ENCODE measurements at places on chromosomes 3 and 15. TPM values are rescaled to one million over a fixed set of nuclear protein-coding genes. Genes with fewer than 3 reads are reported as not detected.

GRCh38 chr15:79962178-79962577, 8.8 kb downstream of the BCL2A1 start:
- no peaks in the 10 kb centered on the region for H3K27me3 ChIP-seq
- H3K4me3 ChIP-seq, result no peak overlapping the region
- no peak overlapping the region for H3K27ac ChIP-seq
- no peaks in the 10 kb centered on the region for H3K36me3 ChIP-seq
- H3K4me1 ChIP-seq, result no peaks in the 10 kb centered on the region
- DNase-seq, result no peak

DNA sequence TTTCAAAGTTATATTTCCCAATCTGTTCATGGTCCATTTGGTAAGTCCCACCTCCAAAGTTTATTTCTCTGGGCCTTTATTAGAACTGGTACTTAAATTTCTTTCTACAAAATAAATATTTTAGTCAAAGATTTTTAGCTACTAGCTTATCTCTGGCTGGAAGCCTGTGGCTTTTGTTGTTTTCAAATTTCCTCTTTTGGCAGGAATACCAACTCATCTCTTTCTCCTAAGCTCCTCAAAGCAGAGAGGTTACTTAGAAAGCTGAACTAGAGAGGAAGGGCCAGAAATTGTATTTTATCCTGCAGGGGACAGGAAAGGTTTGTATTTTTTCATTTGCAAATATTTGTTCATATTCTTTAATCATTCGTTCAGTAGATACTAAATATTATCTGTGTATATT, 227.8 kb downstream of the TBL1XR1 start:
- no peak for DNase-seq
- H3K27ac ChIP-seq, result no peak overlapping the region
- no peaks in the 10 kb centered on the region for H3K36me3 ChIP-seq
- H3K27me3 ChIP-seq, result no peaks in the 10 kb centered on the region
- no peaks in the 10 kb centered on the region for H3K4me1 ChIP-seq

GRCh38 chr3:111989061-111989678, 9.6 kb upstream of the TAGLN3 start:
- peaks cover 8% of the 10 kb centered on the region for H3K36me3 ChIP-seq
- no peak for DNase-seq
- H3K27ac ChIP-seq, result no peak overlapping the region
- H3K4me3 ChIP-seq, result no peak overlapping the region
- H3K27me3 ChIP-seq, result no peaks in the 10 kb centered on the region
- no peaks in the 10 kb centered on the region for H3K4me1 ChIP-seq

The NGLY1 gene
- total RNA-seq, result 14.0 TPM

GRCh38 chr3:31248563-31248992, 284.1 kb upstream of the STT3B start:
- no peaks in the 10 kb centered on the region for H3K36me3 ChIP-seq
- no peak overlapping the region for H3K27ac ChIP-seq
- H3K4me1 ChIP-seq, result no peaks in the 10 kb centered on the region
- no peak overlapping the region for H3K4me3 ChIP-seq
- DNase-seq, result no peak
- no peaks in the 10 kb centered on the region for H3K27me3 ChIP-seq

DNA sequence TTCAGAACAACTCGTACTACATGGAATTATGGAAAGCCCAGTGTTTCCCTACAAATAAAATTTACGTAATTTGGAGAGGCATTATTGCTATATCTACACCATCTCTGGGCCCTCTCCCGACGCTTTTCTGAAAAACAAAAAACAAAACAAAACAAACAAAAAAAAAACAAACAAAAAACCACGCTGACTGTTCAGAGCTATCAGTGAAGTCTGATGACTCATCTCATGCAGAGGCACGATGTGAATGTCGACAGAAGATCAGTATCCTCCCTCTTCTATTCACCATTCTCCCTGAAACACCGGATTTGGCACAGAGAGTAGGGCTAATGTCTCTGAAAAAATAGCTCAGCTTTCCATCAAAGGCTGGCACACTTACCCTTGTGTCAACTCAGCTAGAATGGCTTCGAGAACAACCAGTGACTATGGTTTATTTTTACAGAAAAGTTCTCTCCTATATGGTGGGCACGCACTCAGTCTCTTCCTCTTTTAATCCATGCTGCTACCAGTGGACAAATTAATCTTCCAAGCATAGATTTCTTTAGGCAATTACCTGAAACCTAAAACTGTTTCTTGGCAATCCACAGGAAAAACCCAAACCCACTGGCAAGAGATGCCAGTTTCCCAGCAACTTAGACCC, 1.5 kb downstream of the CRBN start:
- H3K4me1 ChIP-seq, result peaks cover 7% of the 10 kb centered on the region
- peaks cover 4% of the 10 kb centered on the region for H3K36me3 ChIP-seq
- no peak for DNase-seq
- no peaks in the 10 kb centered on the region for H3K27me3 ChIP-seq
- H3K4me3 ChIP-seq, result peak overlapping the region; percentile 96

The CHST2 gene
- 0.69 TPM for total RNA-seq

DNA sequence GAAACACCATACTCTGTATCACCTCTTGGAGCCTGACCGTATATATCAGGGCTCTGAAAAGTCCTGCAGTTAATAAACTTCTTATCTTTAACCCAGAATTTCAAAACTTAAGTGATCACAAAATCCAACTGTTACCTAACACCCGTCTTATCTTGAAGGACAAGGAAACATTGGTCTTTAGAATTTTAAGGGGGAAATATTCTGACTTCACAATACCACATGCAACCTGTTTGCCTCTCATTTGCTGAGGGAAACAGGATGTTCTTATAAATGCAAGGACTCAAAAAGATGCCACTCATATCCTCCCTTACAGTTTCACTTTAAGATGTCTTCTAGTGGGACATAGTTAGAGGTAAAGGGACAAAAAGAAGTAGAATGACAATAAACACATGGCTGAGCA, 67.9 kb downstream of the CRTC3 start:
- no peak for DNase-seq
- no peaks in the 10 kb centered on the region for H3K27me3 ChIP-seq
- peaks cover 7% of the 10 kb centered on the region for H3K4me1 ChIP-seq
- H3K36me3 ChIP-seq, result no peaks in the 10 kb centered on the region

DNA sequence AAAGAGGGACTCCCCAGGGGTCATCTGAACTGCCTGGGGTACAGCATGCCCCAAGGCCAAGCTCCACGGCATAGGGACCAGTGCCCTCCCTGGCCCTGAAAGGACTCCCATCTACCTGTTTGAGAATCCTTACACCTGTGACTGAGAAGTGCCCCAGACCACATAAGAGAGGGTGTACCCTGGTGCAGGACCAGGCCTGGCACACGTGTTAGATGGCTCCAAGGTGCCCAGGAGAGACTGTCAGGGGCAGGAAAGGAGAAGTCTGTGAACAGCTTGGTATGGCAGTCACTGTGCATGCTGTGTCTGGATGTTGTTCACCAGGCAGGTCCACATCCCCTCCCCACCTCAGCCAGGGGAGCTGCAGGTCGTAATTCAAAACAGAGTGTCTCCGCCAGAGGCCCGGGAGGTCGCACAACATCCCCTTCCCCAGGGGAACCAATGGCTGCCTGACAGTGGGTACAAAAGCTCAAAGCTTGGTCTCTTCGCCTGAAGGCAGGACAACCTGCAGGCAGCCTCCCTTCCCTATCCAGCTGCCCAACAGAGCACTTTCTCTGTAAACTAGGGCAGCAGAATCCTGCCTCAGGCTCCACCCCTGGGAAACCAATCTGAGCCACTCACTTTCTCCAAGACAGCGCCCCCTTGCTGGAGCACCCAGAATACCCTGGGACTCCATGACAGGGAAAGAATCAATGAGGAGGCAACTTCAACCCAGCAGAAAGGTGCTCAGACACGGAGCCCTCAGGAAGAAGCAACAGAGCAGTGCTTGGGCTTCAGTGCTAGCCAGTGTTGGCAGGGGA, 3.9 kb downstream of the NUP210 start:
- H3K27ac ChIP-seq, result no peak overlapping the region
- peaks cover 4% of the 10 kb centered on the region for H3K4me1 ChIP-seq
- no peaks in the 10 kb centered on the region for H3K27me3 ChIP-seq
- H3K36me3 ChIP-seq, result no peaks in the 10 kb centered on the region
- DNase-seq, result no peak

DNA sequence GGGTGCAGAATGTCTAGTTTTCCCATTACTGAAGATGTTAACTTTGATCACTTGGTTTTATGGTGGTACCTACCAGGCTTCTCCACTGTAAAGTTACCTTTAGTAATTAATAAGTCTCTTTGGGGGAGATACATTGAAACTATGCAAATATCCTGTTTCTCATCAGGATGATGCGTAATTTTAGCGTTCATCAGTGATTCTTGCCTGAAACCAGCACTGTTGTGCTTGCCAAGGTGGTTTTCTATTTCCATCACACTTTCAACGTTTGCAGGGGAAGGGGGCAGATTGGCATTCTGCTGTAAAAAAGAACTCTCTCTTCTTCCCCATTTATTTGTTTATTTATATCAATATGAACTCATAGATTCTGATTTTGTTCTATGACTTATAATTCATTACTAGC, 61.0 kb downstream of the SSR3 start:
- H3K4me1 ChIP-seq, result no peaks in the 10 kb centered on the region
- H3K36me3 ChIP-seq, result no peaks in the 10 kb centered on the region
- H3K27me3 ChIP-seq, result no peaks in the 10 kb centered on the region
- no peak overlapping the region for H3K4me3 ChIP-seq

DNA sequence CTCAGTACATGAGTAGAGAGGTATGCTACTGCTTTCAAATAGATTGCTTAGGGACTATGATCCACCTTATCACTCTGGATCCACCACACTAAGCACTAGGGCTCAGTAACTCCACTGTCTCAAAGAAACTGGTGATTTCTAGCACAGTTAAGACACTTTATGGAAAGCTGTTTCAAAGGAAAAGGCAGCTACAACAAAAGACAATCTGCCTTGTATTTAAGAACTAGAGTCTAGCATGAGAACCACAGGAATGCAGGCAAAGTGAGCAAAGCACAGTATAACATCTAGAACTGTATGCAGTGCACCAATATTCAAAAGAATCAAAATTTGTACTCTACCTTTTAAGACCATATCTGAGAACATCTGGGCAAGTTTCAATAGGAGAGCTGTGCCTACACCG, 17.9 kb downstream of the TFRC start:
- no peaks in the 10 kb centered on the region for H3K27me3 ChIP-seq
- H3K36me3 ChIP-seq, result peaks cover 67% of the 10 kb centered on the region
- H3K4me1 ChIP-seq, result no peaks in the 10 kb centered on the region
- no peak overlapping the region for H3K27ac ChIP-seq
- no peak for DNase-seq

DNA sequence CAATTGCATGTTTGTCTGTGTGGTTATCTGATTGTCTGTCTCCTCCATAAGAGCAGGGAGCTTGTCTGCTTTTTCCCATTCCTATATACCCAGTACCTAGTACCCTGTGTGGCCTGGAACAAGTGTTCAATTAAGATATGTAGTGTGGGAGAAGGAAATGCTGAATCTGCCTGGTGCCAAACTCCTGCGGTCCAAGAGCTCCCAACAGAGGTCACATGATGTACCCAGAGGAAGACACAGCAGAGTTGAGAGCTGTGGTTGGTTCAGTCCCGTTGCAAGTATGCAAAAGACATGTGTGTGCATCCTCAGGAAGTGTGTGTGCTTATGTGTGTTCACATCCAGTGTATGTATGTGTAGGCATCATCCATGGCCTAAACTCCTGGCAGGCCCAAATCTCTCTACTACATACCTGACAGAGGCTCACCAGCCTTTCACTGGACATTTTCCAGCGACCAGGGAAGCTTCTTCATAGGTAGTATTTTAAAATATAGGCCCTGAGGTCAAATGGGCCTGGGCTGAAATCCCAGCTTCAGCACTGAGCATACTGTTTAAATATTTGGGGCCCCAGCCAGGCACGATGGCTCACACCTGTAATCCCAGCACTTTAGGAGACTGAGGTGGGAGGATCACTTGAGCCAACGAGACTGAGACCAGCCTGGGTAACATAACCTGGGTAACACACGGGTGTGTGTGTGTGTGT, 34.0 kb upstream of the ITGA11 start:
- no peak overlapping the region for H3K4me3 ChIP-seq
- peaks cover 8% of the 10 kb centered on the region for H3K4me1 ChIP-seq
- no peak for DNase-seq
- H3K27me3 ChIP-seq, result no peaks in the 10 kb centered on the region

- peaks cover 10% of the 10 kb centered on the region for H3K4me1 ChIP-seq
- H3K4me3 ChIP-seq, result peak overlapping the region; percentile 0
- DNase-seq, result no peak
- no peaks in the 10 kb centered on the region for H3K36me3 ChIP-seq
- H3K27me3 ChIP-seq, result no peaks in the 10 kb centered on the region
- H3K27ac ChIP-seq, result peak overlapping the region; percentile 39
Measured at GRCh38 chr3:139173372-139174108, 128.8 kb upstream of the PRR23C start.

DNA sequence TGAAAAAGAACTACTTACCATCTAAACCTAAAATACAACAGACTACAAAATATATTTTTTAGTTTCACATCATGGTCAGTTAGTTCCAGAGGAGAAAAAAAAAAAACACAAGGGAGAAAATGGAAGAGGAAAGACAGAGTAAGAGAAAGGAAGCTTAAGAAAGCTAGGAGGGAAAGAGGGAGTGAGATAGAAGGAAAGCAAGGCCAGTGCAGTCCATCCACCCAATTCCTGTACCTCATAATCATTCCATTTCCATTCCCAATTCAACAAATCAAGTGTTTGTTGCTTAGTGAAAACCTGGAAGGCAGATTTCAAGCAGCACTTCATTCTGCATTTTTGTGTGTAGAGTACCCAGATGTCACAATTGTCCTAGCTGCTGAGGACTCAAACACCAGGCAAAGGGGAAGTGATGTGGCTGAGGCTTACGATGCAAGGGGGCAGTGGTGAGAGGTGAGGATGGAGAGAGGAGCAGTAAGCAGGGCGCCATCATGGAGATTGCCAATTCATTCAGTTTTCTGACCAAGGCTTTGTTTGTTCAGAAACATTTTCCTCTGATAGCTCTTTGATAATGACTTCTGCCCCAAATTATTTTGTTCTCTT, 83.6 kb upstream of the GSK3B start:
- H3K27me3 ChIP-seq, result no peaks in the 10 kb centered on the region
- no peaks in the 10 kb centered on the region for H3K4me1 ChIP-seq
- H3K4me3 ChIP-seq, result no peak overlapping the region
- DNase-seq, result no peak
- no peak overlapping the region for H3K27ac ChIP-seq
- no peaks in the 10 kb centered on the region for H3K36me3 ChIP-seq

DNA sequence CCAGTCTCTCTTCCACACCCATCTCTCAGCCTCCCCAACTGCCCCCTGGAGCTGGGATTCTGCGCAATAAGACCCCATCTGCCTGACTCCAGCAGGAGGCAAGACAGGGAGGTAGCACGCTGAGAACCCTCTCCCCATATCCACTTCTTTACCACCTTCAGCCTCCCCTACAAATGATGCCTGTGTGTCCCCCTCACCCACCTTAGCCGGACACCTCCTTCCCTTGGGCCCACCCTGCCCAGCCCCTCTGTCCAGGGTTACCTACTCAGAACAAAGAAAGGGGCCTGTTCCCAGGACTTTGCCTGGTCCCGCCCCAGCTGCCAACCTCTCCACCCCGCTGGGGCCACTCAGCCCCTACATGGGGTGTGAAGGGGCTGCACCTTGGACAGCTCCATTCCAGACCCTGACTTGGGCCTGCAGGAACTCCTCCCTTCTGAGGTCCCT, 40.8 kb upstream of the ATP2B2 start:
- no peak overlapping the region for H3K27ac ChIP-seq
- no peak for DNase-seq
- no peaks in the 10 kb centered on the region for H3K36me3 ChIP-seq
- H3K4me3 ChIP-seq, result no peak overlapping the region

The SLC22A14 gene
- total RNA-seq, result not detected

GRCh38 chr3:183298701-183299153, 45.7 kb downstream of the B3GNT5 start:
- H3K27ac ChIP-seq, result no peak overlapping the region
- DNase-seq, result peak; percentile 62
- H3K4me3 ChIP-seq, result no peak overlapping the region

The ADGRG7 gene
- not detected for total RNA-seq

The SERINC4 gene
- not detected for total RNA-seq

The APBA2 gene
- total RNA-seq, result 9.3 TPM

All from pancreas (tissue), 10 donors.